ENCODE measurements at places on chromosomes 12 and 14.

DNA sequence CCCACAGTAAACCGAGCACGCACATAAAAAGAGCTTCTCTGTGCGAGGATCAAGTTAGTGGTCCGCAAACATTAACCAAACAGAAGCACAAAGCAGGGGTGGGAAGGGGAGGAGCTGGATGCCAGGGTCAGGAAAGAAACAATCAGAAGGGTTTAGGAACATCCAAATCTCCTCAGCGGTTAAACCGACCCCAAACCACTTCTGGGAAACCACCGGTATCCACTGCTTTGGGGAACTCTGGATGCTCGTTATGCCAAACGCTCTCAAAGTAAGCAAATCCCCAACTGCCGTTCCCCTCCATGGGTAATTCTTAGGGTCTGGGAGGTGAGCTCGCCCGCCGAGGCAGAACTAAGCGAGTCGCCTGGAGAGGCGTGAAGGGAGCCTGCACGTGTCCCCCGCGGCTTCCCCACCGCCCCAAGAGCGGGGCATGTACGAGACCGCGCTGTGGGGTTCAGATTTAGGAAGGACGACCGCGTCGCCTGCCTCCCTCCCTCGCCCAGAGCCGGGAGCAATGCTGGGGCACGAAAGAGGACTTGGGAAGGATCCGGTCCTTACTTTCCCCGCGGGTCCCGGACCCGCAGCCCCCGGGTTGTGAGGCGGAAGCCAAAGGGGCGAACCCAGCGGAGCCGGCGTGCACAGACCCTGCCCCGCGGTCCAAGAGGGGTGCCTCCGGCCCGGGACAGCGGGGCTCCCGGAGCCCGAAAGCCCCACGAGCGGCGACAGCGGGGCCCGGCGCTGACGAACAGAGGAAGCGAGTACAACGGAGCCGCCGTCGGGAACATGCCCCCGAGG is 711 bp downstream of the SBNO1 start:
- peak; percentile 74 for DNase-seq

GRCh38 chr12:105222726-105223351 is 13.1 kb downstream of the APPL2 start:
- DNase-seq: peak; percentile 44

DNA sequence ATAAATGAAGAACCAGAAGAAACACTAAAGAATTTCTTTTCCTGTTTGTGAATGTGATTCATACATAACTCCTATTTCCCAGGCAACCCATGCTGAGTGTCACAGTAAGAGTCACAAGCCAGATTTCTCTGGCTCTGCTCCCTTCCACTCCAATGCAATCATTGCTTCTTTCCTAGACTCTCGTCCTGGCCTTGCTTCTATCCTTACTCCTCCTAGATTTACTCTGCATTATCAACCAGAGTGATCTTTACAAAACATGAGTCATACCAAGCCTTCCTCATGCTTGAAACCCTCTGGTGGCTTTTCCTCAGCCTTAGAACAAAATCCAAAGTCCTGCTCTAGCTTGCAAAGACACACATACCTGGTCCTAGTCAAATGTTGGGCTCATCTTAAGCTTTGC is 13.3 kb downstream of the IL22 start:
- no peak for DNase-seq

- no peak for DNase-seq
Observed at GRCh38 chr12:3311027-3311402, 180.0 kb upstream of the PRMT8 start.

- DNase-seq: no peak
Observed at GRCh38 chr12:89379148-89379838, 27.0 kb upstream of the DUSP6 start.

- peak; percentile 43 for DNase-seq
Observed at GRCh38 chr12:130013771-130014484, 110.1 kb upstream of the TMEM132D start.

DNA sequence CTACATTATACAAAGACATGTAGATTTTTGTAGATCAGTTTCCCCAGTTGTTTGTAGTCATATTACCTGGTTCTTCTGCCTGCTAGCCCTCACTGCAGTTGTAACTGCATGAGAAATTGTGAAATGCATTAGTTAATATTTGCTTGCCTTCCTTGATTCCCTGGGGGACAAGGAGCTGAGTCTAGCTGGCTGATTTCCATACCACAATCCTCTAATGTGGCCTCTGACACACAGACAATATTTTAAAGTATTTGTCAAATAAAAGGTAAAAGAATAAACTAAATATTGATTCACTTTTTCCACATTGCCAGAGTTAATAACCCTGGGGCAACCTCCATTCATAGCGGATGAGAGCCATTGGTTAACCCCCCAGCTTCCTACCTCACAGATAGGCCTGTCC is 128.8 kb upstream of the TMEM132C start:
- DNase-seq: no peak

GRCh38 chr12:130456375-130457199 is 118.9 kb downstream of the PIWIL1 start:
- no peak for DNase-seq

DNA sequence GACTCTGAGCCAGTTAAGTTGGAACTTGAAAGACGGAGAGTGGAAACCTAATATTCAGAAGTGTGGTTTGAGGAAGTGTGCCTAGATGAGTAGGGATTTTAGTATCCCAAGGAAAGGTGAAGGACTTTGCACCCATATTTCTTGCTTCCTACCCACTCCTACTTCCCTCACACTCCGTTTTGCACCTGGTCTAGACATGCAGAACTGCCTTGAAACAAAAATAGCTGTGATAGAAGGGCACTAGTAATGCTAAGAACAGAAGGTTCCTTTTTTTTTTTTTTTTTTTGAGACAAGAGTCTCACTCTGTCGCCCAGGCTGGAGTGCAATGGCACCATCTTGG is 732 bp upstream of the ARF3 start:
- no peak for DNase-seq

- no peak for DNase-seq
Observed at GRCh38 chr12:131988054-131988796, 38.5 kb downstream of the EP400 start.

GRCh38 chr14:70585231-70585630 is 15.2 kb downstream of the MED6 start:
- peak; percentile 24 for DNase-seq

- DNase-seq: no peak
Observed at GRCh38 chr12:80299976-80300375, 144.1 kb upstream of the PTPRQ start.

All from Kasumi-1 (cell line).